SIG-M5 (cell line): ENCODE measurements at places on chromosomes 5 and 9.

DNA sequence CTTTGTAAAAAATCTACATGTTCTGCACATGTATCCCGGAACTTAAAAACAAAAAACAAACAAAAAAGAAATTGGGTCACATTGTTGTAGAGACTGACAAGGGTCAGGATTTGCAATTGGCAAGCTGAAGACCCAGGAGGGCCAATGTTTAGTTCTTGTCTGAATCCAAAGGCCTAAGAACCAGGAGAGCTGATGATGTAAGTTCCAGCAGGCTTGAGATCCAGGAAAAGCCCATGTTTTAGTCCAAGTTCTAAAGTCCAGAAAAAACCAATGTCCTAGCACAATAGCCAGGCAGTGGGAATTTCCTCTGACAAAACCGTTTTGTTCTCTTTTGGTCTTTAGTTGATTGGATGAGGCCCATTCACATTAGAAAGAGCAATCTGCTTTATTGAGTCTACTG lies 244.9 kb downstream of the DMAC1 start:
- no peak for DNase-seq

GRCh38 chr9:91423785-91424402 lies at the start of gene NFIL3:
NFIL3 (minus strand) TSS chr9:91423832; CDS start chr9:91410734, 13,098 bp downstream.
- DNase-seq = no peak

DNA sequence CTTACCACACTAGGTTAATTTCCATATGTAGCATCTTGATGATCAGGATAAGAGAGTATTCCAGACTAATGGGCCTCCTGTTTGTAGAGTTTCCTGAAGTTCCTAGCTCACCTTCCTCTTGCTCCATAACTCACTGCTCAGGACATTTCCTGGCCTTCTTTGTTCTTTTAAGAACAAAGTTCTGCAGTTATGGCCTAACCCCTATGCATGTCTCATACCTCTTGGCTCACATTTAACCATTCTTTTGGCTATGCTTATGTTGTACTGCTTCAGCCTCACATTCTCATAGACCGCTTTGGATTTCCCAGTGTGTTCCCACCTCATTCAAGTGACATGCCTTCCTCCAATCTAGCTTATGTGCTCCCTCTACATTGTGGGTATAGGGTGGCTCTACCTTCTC lies 40.5 kb upstream of the HMGCS1 start:
- DNase-seq = no peak

GRCh38 chr9:33166231-33167083 lies 679 bp downstream of the B4GALT1 start:
- no peak for DNase-seq

DNA sequence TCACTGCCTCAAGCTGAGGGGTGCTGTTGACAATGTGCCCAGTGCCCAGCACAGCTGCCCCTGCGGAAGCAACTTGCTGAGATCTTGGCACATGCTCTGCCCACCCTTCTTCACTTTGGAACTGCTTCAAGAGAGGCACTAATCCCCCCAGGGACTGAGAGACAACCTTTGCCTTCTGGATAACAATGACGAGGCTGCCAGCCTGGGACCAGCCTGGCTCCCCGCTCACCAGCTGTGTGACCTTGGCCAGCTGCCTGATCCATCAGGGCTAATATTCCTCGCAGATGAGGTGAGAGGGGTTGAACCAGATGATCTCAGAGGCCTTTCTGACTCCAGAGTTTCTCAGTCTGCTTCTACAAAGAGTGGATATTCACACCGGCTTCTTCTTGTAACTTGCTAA lies 81.0 kb downstream of the SHB start:
- DNase-seq = no peak

DNA sequence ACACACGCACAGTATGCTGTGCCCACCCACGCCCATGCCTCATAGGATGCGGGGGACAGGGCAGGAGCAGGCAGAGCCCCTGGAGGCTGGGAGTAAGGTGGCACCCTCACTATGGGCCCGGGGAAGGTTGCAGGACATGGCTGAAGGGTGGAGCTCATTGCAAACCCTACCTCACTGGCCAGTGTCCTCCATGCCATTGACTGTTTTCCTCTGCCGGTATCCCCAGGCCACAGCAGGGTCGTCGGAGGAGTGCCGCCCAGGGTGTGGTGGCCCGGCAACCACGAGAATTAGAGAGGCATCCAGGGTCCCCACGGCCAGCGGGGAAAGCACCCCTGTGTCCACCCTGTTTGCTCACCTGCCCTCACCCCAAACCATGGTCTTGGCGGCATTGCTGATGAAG lies 59.7 kb upstream of the FCN2 start:
- DNase-seq = no peak

- no peak for DNase-seq
Observed at GRCh38 chr9:93680443-93681268, 104.3 kb downstream of the PHF2 start.

DNA sequence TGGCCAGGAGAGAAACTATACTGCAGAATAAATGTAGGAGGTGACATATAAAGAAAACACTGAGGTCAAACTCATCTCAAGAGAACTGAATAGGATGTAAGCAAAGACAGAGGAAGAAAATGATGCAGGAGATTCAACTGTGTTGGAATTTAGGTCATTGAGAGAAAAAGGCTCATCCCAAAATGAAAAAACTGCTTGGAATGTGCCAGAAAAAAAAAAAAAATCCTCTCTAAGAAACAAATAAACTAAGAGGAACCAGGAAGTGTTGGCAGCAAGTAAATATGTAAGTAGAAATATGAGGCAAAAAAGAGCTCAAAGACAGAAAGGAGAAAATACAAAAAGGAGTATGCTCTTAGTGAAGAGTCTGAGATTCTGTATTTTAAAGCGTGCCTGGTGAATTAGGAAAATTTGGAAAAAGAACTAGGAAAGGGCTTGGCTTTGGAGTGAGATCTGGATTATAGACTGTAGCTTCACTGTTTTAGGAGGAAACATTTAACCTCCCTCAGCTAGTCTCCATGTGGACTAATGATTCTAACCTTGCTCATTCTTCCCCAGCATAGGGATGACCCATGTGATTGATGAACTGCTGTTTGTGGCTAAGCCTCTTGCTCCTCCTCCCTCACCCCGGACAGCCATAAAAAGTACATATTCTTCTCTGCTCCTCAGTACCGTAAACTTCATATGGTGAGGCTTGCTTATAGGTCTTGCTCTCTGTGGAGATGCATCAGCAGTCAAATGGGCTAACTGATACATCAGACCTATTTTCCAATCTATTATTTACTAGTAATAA lies 185.6 kb upstream of the POU5F2 start:
- DNase-seq = no peak

DNA sequence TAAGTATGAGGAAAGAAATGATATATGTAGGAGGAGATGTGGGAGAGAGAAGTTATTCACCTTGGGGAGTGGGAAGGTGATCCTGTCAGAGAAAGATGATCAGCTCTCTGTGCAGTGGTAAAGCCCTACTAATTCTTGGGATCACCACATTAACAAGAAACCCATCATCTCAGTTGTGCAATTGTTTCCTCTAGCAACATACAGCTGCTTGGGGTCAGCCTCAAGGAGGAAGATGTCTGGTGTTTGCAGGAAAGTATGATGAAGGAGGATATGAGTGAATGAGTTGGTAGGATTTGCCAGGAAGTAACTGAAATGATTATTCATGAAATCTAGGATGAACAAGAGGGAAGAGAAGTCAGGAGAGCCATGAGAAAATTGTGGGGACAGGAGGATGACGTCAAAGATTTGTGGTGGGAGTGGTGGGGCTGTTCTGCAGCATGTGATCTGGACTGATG lies 50.1 kb downstream of the TNFSF8 start:
- DNase-seq = no peak

GRCh38 chr5:98772415-98773213 lies 849 bp upstream of the RGMB start:
- no peak for DNase-seq

- no peak for DNase-seq
Observed at GRCh38 chr9:97504381-97505216, 3.1 kb downstream of the TMOD1 start.

- DNase-seq = no peak
Observed at GRCh38 chr5:37725185-37725584, 114.7 kb downstream of the GDNF start.

DNA sequence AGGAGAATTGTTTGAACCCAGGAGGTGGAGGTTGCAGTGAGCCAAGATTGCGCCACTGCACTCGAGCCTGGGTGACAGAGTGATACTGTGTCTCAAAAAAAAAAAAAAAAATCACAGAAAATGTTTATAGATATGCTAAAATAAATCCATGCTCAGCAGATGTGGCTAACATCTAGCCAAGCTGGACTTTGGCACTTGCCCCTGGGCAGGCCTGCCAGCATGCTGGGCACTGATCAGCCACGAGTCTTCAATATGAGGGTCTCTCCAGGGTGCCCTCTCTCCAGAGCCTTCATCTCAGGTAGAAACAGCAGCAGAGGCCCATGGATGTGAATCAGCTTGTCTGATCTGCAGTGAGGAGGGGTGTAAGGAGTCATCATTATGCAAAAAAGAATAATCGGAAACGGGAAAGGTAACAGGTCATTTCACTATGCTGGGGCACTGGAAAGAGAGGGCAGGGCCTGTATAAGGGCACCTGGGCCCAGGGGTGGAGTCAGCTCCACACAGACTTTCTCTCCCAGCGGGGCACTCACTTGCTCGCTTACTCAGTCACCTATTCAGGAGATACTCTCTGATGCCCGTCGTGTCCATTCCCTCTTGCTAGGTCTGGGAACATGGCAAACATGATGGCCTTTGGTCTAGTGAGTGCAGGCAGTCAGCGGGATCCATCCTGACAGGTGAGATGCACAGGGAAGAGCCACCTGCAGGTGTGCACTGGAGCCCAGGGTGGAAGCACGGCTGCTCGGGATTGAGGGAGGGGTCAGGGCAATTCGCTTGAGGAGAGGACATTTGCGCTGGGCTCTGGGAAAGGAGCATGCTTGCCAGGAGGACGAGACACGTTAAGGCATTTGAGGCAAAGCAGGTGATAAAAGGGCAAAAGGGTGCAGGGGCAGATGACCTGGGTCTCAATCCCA lies 17.1 kb downstream of the RNF44 start:
- DNase-seq = no peak

DNA sequence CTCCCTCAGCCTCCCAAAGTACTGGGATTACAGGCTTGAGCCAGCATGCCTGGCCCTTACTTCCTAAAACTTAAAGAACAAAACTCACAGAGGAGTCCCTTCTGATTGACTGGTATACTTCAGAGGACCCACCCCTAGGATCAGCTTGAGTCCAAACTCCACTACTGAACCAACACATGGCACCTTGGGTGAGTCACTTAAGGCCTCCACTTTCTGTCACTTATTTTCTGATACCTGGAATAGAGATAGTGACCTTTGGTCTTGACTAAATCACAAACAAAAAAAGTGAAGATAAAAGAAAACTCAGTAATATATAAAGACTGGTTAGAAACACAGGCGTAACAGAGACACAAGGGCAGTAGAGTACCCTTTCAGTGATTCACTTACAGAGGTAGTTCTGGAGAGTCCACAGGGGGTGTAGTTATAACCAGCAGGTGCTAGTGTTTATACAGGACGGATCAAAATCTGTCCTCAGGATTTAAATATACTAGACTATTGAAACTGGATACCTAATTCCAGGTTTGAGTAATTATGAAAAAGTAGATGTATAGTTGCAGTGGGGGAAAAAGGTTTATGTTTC lies 274.3 kb upstream of the ANKRD55 start:
- DNase-seq = no peak

DNA sequence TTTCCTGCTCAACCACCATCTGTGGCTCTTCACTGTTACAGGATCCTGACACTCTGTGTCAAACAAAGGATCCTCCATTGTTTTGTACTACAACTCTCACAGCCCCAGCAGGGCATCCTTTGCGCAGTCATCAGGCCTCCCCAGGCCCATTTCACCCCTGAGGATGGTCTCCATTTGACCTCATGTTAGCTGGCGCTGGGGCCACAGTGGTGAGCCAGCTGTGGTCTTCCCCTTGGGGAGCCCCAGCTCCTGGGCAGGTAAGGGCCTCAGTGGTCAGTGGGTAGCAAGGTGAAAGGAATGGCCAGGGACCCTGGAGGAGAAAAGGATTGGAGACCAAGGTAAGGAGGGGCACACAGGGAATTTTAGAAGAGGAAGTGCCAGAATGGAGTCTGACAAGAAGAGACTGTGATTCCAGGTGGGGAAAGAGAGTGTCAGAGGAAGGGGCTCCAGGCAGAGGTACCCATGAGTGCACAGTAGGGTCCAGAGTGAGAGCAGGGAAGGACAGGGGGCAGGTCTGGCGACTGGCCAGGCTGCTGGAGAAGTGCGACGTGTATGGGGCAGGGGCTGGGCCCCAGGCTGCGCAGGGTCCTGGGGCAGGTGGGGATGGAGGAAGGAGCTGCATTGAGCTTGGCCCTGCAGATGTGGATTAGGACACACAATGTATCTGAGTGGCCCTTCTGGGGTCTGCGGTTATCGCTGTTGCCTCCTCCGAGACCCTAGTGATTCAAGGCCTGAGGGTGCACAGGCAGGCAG lies 109.9 kb downstream of the PHF2 start:
- no peak for DNase-seq

DNA sequence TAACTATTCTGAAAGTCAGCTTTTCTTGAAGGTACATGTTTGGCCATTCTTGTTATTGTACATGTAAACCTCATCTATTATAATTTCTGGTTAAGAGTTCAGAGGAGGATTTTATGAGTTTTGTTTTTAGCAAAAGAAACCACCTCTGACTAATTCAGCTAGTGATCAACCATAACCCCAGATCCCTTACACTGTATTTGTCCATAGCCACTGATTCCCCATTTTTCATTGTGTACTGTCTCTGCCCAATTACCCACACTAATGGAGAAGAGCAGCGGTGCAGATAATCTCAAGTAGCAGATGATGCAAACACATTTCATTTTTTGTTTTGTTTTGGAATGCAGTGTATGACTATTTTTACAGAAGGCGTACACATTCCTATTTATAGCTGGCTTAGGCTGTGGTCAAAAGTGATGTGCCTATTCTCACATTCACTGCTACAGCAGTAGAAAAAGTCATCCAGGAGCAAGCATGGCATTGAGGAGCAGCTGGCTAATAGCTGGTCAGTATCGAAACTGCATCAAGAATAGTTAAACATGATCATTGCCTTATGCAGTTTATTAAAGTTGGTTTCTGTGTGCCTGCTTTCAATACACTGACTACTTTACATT lies 988.3 kb downstream of the DTWD2 start:
- DNase-seq = no peak

GRCh38 chr9:6996061-6996854 lies 238.5 kb downstream of the KDM4C start:
- no peak for DNase-seq

- no peak for DNase-seq
Observed at GRCh38 chr9:120478208-120478607, 101.8 kb downstream of the CDK5RAP2 start.

DNA sequence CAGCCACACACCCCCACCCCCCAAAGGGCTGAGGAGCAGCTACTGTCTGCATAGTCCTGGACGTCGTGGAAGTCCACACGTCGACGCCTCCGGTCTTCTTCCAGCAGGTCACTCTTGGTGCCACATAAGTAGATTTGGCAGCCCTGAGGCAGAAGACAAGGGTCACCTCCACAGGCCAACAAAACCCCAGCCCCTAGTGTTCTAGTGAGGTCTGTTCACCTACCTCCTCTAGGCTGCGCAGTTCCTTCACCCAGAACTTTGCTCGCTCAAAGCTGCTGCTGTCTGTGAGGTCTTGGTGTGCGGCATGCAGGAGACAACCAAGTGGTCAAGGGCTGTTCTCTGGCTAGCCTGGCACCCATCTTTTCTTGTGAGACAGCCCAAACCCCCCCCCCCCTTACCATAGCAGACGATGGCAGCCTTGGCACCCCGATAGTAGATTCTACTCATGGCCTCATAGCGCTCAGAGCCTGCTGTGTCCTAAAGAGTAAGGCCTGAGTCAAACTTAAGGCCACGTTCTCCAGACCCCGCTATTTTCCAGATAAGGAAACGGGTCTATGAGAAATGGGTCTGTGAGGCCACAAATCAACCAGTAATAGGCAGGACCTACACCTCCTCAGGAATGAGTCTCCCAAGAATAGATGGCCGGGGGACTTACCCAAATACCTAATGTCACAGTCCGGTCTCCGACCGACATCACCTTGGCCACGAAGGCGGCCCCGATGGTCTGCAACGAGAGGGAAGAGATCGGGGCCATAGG lies 987 bp downstream of the RAB24 start:
- DNase-seq = no peak
